Breast epithelium (tissue), 4 donors: ENCODE measurements at places on chromosomes 11 and 22. TPM values are rescaled to one million over a fixed set of nuclear protein-coding genes. Genes with fewer than 3 reads are reported as not detected.

- no peak for DNase-seq
Measured at GRCh38 chr11:119525180-119525866, 102.4 kb upstream of the THY1 start.

- DNase-seq: no peak
Measured at GRCh38 chr11:63719987-63720386, 38.7 kb downstream of the RTN3 start.

DNA sequence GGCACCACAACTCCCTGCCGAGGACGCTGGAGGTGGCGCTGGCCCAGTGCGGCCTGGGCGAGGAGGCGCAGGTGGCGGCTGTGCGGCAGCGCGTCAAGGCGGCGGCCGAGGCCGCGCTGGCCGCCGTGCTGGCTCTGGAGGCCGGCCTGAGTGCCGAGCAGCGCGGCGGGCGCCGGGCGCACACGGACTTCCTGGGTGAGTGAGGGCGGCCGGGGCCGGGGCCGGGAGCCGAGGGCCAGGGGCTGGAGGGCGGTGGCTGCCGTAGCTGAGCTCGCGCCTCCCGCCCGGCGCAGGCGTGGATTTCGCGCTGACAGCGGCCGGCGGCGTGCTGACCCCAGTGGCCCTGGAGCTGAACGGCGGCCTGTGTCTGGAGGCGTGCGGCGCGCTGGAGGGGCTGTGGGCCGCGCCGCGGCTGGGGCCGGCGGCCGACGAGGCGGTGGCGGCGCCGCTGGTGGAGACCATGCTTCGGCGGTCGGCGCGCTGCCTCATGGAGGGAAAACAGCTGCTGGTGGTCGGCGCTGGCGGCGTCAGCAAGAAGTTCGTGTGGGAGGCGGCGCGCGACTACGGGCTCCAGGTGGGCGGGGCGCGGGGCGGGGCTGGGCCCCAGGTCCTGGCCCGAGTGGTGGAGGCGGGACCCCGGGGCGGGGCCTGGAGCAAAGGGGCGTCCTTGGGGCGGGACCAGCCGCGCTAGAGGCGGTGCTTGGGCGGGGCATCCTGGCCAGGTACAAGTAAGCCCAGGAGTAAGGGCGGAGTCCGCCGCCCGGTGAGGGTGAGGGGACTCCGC, 5.4 kb downstream of the CARNS1 start:
- peak; percentile 99 for DNase-seq

- DNase-seq: no peak
Measured at GRCh38 chr11:86388198-86388597, 13.5 kb downstream of the CCDC81 start.

DNA sequence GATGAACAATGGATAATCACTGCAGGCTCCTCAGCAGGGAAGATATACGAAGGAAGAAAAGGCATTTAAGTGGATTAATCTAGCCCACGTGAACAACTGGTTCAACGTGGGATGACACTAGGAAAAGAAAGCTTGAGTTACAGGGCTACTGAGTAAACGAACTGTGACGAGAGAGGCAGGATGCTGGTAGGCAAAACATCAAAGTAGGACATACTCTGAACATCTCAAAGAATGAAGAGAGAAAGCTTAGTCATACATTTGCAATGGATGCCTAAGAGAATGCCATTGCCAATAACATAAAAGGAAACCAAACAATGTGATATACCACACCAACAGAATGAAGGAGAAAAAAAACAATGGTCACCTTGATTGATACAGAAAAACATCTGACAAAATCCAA, 12.9 kb downstream of the USP28 start:
- DNase-seq: no peak

GRCh38 chr22:42613872-42614301, 796 bp downstream of the POLDIP3 start:
- DNase-seq: no peak

GRCh38 chr22:49235463-49236300, 592.0 kb downstream of the BRD1 start:
- DNase-seq: peak; percentile 6

DNA sequence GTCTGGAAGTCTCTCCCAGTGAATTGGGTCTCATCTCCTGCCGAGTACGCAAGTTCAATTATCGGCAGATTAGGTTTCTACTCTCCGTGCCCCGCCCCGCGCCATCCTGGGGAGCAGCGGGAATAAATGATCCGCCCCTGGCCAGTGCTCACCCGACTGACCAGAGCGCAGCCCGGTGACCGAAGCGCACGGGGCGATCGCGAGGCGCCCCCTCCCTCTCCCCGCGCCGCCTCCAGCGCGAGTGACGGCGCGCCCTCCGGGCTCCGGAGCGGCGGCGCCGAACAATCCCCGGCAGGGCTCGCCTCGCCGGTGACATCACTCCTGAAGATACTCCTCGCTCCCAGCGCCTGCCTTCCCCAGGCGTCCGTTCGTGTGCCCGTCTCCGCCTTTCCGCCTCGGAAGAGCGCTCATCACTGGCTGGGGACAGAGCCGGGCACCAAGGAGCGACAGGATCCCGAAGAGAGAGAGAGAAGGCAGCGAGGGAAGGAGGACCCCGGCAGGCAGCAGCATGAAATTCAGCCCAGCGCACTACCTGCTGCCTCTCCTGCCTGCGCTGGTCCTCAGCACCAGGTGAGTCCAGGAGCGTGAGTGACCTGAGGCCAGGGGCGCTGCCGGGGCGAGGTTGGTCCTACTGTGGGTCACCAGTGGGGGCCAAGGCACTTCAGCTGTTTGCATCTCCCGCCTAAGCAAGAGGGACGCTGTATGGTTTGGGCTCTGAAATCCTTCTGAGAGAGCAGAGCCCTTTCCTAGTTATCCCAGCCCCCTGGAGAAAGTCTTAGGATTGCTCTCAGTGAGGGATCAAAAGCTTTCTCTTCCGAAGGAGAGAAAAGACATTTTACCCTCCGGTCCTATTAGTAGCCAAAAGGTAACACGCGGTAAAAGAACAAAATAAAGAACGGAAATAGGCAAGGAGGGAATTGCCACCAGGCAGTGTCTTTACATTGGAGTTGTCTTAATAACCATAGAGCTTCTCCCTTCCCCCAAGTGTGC, at the start of gene LUZP2:
TSS of gene LUZP2 (plus strand) at position 318 of the 990 bp plus-strand sequence.
- no peak for DNase-seq

DNA sequence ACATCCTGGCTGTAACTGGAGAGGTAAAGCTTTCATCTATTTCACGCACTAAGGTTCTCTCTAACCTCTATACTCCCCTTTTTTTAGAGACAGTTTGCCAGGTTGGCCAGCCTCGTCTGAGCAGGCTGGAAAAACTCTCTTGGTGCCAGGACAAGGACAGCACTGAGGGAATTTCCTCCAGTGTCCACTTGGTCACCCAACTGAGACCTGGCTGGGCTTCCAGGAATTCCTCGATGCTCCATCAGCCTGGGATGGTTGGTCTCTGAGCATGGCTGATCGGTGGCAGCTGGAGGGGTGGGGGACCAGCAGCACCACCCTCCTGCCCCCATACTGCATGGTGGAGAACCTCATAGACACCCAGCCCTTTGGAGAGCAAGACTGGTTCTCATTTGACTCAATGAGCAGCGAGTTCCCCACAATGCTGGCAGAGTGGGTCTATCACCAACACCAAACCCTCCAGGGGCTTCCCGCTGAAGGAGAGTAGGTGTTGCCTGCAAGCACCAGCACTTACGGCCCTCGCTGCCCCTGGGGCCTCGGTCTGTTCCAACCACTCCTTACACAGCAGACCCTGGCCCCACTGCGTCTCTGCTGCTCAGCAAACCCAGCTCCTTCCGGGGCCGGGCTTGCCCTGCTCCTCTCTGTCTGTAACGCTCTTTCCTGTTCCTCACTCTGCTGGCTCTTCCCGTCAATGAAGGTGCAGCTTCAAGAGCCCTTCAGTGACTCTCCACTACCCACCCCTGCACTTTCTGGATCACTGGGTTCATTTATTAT, 122.2 kb downstream of the ST3GAL4 start:
- no peak for DNase-seq

GRCh38 chr22:37661160-37661924, 2.8 kb downstream of the PDXP start:
- no peak for DNase-seq

TMEM225 gene
- not detected for total RNA-seq

XPNPEP3 gene
- total RNA-seq: 11.5 TPM

DDX25 gene
- total RNA-seq: not detected

DNA sequence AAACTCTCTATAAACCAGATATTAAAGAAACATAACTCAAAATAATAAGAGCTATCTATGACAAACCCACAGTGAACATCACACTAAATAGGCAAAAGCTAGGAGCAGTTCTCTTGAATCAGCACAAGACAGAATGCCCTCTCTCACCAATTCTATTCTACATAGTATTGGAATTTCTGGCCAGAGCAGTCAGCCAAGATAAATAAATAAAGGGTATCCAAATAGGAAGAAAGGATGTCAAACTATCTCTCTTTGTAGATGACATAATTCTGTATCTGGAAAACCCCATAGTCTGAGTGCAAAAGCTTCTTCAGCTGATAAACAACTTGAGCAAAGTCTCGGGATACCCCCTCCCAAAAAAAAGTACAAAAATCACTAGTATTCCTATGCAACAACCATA, 359.8 kb downstream of the LRRC4C start:
- no peak for DNase-seq

SLC5A1 gene
- 5.3 TPM for total RNA-seq

DNA sequence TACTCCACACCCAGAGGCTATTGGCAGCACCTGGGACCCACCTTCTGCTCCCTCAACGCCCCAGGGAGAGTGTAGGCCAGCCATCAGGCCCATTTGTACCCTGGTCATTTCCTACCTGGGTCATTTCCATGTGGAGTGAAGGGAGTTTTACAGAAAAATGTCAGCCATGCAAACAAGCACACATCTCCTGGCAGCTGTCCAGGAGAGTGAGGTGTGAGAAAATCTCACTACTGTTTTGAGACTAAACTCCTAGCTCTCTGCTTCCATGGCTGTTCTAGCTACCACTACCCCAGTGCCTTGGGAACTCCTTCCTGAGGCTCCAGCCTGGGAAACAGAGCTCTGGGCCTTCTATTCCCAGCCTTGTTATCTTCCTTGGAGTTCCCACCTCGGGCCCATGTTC, 2.8 kb upstream of the TMPRSS13 start:
- DNase-seq: no peak

DNA sequence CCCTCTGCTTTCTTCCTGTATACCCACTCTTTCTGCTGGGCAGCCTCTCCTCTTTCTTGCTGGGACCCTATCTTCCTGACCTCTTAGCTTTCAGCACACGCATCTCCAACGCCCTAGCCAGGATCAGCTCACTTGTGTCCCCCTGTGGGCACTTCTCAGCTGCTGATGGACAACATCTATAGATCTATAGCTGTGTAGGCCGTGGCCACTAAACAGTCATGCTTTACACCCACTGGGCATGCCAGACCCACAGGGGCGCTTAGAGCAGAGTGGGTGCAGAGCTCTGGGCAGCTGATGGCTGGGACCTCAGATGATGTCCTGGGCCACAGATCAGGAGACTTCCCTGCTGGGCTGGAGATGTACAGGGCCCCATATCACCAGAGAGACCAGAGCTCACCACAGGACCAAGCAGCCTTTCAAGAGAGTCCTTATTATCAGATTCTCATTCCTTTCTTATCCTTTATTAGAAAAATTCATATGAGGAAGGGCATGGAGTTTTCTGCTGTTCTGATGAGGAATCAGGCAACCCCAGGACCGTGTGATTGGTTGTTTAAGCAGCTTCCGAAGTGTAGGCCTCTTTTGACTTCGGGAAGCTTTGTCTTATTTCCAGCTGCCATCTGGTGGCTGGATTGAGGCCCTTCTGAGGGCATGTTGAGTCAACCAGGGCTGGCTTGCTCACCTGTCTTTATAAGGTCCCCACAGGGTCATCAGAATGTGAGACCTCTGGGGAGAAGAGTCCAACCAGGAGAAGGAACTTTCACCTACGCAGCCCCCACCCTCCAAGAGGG, 60.5 kb downstream of the OSBP2 start:
- no peak for DNase-seq

PYGM gene
- 3.4 TPM for total RNA-seq

NCAPH2 gene
- 48.2 TPM for total RNA-seq

XKR3 gene
- not detected for total RNA-seq

TPST2 gene
- total RNA-seq: 59.8 TPM

LARGE2 gene
- 5.9 TPM for total RNA-seq

DNA sequence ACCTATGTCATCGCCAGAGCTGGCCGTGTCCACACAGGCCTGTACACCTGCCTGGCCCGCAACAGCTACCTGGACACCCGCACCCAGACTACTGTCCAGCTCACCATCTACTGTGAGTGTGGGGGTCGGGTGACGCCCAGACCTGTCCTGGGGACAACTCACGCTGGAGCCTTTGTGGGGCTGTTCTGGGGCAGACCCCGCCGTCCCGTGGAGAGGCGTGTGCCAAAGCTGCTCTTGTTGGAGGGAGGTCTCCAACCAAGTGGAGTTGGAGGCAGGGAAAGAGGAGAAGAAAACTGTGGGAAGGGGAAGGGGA, 4.3 kb downstream of the VSIG10L2 start:
- no peak for DNase-seq

DNA sequence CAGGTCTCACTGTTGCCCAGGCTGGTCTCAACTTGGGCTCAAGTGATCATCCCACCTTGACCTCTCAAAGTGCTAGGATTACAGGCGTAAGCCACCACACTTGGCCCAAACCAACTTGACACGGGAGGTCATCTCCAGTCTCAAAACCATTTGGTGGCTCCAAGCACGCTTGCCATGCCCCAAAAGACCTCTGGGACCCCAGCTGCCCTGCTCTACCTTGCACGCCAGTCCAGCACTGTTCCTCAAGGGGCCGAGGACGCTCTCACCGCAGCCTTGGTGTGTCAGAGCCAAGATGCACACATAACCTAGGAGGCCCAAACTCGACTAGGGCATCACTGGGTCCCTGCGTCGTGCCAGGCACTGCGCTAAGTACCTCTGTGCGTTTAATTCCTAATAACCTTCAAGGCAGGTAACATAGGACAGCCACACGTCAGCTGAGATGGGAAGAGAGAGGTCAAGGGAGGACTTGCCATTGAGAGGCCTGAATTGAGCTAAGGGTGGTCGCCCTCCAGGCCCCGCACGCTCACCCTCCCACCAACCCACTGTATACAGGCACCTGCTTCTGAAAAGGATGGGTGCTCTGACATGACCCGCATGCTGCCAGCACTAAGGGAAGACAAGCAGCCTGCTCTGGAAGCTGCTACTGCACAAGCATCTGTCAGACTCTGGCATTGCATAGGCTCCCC, 4.6 kb upstream of the GAS2L1 start:
- no peak for DNase-seq

- DNase-seq: no peak
Measured at GRCh38 chr11:68337399-68337835, 25.0 kb downstream of the LRP5 start.

DNA sequence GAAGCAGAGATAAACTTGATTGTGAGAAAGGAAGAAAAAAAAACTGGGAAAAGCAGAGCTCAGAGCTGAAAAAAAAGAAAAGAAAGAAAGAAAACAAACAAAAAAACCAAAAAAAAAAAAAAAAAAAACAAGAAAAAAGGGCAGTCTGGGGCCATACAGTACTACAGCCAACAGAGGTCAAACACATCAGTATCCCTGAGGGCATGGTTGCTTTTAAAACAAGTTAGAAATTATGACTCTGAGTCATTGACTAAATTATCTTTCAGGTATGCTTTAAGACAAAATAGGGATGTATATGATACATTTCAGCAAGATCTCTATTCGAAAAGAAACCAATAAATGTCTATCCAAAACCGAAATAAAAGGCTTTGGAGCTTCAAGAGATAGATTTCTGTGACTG, 37.1 kb upstream of the TLCD5 start:
- no peak for DNase-seq
